H9 (cell line): ENCODE measurements at places on chromosomes 3 and 15. TPM values are rescaled to one million over a fixed set of nuclear protein-coding genes. Genes with fewer than 3 reads are reported as not detected.

GRCh38 chr15:74855857-74856256, 12.9 kb upstream of the ULK3 start:
- no peak overlapping the region for H3K27ac ChIP-seq
- H3K27me3 ChIP-seq = no peaks in the 10 kb centered on the region
- peaks cover 24% of the 10 kb centered on the region for H3K36me3 ChIP-seq

GRCh38 chr3:160129459-160130061, 95.7 kb upstream of the C3orf80 start:
- no peaks in the 10 kb centered on the region for H3K4me1 ChIP-seq
- H3K27me3 ChIP-seq = no peaks in the 10 kb centered on the region; the same call in 1 of the 2 replicates
- no peak overlapping the region for H3K27ac ChIP-seq
- H3K36me3 ChIP-seq = no peaks in the 10 kb centered on the region
- no peak overlapping the region for H3K4me3 ChIP-seq
- DNase-seq = no peak

Gene DUOXA1
- 1.2 and 1.3 TPM in 2 replicates for total RNA-seq

Gene PARL
- total RNA-seq = 94.5 and 95.5 TPM in 2 replicates

Gene LRRIQ4
- 0.26 TPM in 1 of 2 replicates, not detected in the other for total RNA-seq

Gene KBTBD8
- 16.7 and 19.4 TPM in 2 replicates for total RNA-seq
